Activated CD8-positive, alpha-beta memory T cell treated with anti-CD3 and anti-CD28 coated beads for 48 hours (primary cell): ENCODE measurements at places on chromosomes 16 and 17.
A peak's percentile ranks its signal among the peaks of the same experiment; 100 is the strongest.

- no peak for DNase-seq
Observed at GRCh38 chr17:34665150-34665806, 85.9 kb downstream of the TMEM132E start.

- no peak for DNase-seq
Observed at GRCh38 chr17:36613155-36613554, 11.8 kb downstream of the MRM1 start.

GRCh38 chr16:58814348-58814801, 80.3 kb upstream of the GOT2 start:
- peak; percentile 6 for DNase-seq

GRCh38 chr17:68542698-68543463, 30.7 kb downstream of the PRKAR1A start:
- no peak for DNase-seq

GRCh38 chr17:5131146-5131715, 15.4 kb downstream of the USP6 start:
- DNase-seq, result no peak

DNA sequence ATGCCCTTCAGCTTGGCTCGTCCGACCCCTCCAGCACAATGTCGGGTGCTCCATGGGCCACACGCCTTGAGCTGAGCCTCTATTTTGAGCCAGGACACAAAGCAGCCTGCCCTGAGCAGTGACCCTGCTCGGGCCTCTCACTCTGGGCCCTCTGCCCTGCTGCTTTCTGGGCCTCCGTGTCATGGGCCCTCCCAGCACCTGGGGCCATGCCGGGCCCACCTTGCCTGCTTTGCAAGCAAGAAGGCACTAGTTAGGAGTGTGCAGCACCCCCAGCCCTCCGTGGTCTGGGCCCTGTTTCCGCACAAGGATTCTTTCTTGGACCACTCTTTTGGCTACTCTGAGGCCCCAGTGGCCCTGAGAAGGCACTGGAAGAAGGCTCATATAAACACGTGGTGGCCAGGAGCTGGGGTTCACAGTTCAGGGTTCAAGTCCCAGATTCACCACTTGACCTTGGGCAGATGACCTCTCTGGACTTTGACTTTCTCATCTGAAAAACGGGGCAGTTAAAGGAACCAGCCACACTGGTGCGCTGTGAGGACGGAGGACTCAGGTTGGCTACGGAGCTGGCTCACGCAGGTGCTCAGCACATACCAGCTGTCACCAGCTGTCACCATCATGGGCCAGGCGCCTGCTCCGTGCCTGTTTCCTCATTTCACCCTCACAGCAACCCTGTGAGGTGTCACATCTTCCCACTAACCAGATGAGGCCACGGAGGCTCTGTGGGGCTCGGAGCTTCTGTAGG, 166.0 kb upstream of the GSE1 start:
- no peak for DNase-seq

- no peak for DNase-seq
Observed at GRCh38 chr17:32279891-32280716, 14.5 kb downstream of the RHBDL3 start.

DNA sequence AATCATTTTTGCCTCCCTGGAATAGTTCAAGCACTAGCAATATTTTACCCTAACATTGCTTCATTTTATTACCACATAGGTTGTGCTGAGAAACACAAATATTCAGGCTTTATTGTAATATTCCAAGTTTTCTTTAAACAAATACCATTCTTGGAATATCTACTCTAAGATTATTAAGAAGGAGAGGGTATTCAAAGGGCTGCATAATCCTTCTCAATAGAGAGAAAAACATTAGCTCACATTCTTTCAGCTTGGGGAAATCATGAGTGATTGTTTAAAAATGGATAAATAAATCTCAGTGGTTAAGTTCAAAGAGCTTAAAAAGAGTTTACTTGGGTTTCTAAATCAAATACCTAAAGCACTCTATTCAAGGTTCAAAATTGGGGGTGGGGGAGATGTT, 111.9 kb upstream of the CORO6 start:
- DNase-seq, result no peak

DNA sequence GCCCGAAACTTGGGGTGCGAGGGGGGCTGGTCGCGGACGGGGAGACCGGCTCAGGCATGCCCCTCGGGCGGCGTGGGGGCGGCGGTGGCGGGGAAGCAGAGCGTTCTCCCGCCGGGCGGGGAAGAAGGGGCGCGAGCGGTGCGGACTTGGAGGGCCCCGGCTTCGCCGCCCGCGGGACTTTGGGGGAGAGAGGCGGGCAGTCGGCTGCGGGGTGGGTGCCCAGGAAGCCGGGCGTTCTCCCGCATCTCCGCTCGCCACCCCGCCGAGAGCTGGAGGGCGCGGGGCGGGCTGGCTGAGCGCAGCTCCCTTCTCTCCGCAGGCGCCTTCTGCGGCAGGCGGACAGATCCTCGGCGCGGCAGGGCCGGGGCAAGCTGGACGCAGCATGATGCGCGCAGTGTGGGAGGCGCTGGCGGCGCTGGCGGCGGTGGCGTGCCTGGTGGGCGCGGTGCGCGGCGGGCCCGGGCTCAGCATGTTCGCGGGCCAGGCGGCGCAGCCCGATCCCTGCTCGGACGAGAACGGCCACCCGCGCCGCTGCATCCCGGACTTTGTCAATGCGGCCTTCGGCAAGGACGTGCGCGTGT, 772 bp downstream of the NTN1 start:
- DNase-seq, result no peak

GRCh38 chr16:24054741-24055491, 201.2 kb upstream of the CACNG3 start:
- no peak for DNase-seq

DNA sequence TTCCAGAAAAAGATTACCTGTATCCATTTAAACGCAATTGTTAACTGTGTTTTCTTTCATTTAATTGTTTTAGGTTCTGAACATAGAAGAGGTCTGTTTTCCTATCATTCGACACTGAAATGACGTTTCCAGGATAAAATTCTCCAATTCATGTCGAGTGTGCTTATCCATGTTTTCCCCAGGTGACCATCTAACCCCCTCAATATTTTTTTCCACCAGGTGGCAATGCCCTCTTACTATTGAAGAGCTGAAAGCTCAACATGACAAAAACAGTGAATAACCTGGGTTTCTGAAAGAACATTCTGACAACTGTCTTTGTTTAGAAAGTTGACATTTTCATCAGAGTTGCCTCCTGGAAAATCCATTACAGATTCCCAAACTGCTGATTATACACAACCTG, 948.7 kb downstream of the KCNJ2 start:
- DNase-seq, result no peak

DNA sequence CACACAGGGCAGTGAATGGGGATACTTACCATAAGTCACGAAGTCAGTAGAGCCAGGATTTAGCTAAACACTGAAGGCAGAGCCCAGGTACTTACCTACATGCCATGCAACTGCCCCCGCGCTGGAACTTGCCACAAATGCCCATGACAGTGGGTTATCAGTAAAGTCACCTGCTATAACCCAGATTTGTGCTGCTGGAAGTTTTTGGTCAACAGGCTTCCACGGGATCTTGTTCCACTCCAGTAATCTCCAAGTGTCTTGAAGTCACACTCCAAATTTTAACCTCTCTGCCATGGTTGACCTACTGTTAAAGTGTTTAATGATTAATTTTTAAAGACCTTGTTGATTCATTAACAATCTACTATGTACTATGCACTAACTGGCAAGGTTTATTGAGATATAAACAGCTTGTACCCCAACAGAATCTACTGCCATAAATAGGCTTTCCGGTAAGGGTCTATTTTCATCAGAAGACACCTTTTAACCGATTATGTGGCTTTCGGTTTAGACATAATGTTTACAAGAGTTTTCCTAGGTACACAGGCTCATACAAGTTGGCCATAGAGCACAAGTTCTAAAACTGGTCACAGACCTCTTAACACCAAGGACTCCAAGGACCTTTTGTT, 6.3 kb upstream of the SLC5A11 start:
- DNase-seq, result no peak

DNA sequence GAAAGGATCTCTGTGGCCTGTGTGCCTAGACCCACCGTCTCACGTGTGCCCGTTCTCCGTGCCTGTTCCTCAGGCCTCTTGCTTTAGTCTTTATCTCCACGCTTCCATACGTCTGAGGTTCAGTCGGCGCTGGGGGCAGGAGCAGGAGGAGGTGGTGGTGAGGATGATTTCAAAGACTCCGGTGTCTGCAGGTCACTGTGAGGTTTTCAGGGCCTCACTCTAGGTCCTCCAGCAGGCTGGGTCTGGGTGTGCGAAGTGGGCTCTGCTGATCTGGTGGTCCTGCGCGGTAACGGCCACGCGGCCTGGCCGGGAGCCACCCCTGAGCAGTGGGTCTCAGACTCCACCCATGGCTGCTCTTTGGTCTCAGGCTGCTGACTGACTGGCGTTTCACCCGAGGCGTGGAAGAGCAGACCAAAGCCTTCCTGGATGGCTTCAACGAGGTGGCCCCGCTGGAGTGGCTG, 14.4 kb upstream of the CLEC18A start:
- DNase-seq, result no peak

DNA sequence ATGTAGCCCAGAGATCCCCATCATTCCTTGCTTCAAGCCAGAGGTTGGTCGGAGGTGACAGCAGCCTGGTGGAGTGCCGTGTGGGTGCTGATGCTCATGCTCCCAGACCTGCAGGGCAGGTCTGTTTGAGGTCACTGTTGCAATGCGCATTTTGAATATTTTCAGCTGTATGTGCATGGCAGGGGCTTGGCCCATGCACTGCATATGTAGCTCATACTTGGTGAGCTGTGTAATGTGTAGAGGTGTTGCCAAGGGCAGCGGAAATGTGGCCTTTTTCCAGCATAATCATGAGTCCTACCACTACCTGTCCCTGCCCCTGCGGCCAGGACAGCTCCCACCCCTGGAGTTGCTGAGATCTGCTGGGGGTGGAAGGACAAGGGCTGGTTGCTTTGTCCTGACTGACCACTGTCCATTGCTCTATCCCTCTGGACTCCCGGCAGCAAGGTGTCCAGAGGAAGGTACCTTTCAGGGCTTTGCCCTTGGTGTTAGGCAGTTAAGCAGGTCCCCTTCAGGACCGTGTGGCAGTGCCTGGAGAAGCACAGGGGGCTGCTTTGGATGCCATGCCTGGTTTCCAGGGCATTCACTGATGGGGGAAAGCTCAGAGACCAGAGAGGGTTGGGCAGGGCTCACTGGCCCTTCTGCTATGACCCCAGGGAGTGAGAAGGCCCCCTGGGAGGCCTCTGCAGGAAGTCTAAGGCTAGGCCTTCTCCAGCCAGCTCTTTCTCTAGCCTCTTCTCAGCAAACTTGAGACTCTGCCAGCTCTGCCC, 215.2 kb downstream of the NTN1 start:
- no peak for DNase-seq

DNA sequence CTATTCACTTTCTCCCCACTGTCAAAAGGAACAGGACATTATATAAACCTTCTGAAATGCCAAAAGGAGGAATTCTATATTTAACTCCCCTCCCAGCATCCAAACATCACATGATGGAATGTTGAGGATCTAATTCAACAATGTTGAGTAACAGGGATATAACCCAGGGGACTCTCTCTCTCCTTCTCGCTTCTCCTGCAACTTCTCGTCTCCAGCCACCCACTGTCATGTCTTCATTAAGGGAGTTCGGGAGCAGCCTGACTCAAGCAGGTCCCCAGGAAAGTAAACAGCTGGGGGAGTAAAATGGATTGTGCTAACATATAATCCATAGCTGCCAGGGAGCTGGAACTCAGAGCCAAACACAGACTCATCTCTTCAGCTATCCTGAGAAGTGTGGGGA, 51.7 kb downstream of the GRIN2A start:
- no peak for DNase-seq

DNA sequence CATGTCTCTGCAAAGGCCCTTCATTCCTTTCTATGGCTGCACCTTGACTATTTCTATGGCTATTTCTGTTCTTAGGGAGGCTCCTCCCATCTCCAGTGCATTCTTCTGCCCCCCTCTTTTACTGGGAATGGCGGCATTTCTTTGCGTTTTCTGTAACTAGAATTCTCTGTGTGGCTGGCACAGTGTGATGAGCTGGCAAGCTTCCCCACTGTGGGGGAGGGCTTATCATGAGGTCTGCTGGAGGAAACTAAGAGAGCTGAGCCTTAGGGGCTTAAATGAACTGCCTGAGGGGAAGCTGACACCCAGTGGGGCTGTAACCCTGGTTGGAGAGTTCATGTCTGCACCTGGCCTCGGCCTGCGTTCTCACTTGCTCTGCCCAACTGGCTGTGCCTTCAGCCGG, 1.5 kb upstream of the CARD14 start:
- no peak for DNase-seq

- DNase-seq, result no peak
Observed at GRCh38 chr17:223723-224471, 42.4 kb upstream of the DOC2B start.

- DNase-seq, result no peak
Observed at GRCh38 chr16:58127033-58127556, 2.1 kb downstream of the CFAP20 start.

- DNase-seq, result no peak
Observed at GRCh38 chr16:85757341-85757822, 6.5 kb upstream of the C16orf74 start.

- peak; percentile 61 for DNase-seq
Observed at GRCh38 chr16:56625140-56625942, at the start of gene MT1E. Gene MT1E (plus strand): TSS chr16:56625781. CDS start chr16:56625852, 71 bp downstream.

DNA sequence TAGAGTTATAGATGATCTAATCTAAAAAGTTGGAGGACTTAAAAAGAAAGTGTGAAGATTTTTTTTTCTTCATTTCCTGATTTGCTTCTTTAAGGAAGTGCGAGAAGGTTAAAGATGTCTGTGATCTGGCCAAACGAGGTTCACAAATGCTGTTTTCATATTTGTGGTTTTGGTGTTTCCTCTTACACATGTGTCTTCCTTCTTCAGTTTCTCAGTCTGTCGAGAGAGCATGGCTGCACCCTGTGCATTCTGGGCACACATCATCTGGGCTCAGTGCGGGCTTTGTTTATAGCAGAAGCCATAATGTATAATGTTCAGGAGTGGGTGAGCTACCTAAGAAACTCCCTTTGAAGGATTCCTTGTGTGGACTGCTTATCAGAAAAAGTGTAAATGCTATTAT, 260.4 kb upstream of the TBX2 start:
- DNase-seq, result no peak

GRCh38 chr16:89118361-89119165, 24.9 kb downstream of the ACSF3 start:
- DNase-seq, result no peak

DNA sequence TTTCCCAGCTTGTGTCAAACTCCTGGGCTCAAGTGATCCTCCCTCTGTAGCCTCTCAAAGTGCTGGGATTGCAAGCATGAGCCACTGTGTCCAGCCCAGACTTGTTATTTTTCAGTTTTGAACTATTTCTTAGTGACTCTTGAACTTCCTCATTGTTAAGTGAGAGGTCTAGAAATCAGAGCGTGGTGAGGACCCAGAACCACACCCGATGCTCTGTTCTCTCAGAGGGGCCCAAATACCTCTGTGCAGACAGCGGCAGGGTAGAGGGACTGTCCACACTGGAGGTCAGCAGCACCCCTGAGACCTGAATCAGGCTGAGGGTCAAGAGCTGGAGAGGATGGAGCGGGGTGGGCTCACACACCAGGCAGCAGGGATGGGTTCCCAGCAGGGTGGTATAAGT, 47.7 kb upstream of the MEAK7 start:
- no peak for DNase-seq

GRCh38 chr17:31488264-31488981, 96.9 kb downstream of the RAB11FIP4 start:
- no peak for DNase-seq

- no peak for DNase-seq
Observed at GRCh38 chr16:12728469-12728868, 75.2 kb downstream of the CPPED1 start.
